Activated CD8-positive, alpha-beta T cell treated with anti-CD3 and anti-CD28 coated beads for 36 hours (primary cell): ENCODE measurements at places on chromosomes 16 and 17.

DNA sequence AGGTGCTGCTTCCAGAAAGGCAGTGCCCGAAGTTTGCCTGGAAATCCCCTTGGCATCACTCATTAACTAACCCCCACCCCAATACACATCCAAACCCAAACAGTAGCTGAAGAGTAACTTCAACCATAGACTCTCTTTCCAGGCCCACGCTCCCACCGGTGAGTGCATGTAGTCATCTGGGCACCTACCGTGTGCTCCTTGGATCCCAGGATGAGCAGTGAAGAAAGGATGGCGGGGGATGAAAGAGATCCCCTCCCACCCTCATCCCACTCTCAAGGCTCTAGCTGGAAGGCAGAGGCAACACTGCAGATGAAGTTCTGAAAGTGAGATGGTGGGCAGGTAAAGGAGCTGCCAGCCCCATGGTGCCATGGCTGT lies 305.0 kb downstream of the SOX9 start:
- no peak for DNase-seq

DNA sequence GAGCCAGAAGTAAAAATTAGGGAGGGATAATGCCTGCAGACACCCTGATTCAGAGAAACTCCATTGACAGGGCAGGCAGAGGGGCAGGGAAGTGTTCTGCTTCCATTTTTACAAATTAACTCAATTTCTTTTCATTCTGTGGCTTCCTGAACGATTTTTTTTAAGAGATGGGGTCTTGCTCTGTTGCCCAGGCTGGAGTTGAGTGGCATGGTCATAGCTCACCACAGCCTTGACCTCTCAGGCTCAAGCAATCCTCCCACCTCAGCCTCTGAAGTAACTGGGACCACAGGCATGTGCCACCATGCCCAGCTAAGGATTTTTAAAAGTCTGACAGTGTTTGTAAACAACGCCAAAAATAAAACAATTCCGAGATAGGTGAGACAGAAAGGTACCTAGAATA lies 99.8 kb downstream of the SMG6 start:
- no peak for DNase-seq

- DNase-seq = no peak
Observed at GRCh38 chr17:17472333-17472920, 4.4 kb upstream of the MED9 start.

- DNase-seq = no peak
Observed at GRCh38 chr17:79788455-79788854, 8.4 kb downstream of the CBX8 start.

DNA sequence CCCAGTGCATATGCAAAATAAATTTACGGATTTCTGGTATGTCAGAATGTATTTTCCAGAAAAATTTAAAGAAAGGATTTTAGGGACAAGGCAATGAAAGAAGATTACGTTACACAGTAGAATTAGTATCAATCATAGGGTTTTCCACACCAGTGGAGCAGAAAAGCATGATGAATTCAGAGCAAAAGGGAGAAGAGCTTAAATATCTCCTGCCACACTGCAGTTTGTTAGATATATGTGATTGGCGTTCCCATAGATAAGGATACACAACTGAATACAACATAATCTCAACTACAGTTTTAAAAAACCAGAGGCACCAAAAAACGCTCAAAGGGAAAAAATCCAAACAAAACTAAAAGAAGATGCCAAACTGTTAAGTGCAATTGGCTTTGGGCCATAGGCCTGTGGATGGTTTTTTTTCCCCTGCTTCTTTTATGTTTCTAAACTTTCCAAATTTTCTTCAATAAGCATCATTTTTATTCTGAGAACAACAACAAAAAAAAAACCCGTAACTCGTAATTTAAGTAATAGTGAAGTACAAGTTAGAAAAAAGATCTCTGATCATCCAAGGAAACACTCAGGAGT lies 22.3 kb downstream of the MARF1 start:
- DNase-seq = no peak

DNA sequence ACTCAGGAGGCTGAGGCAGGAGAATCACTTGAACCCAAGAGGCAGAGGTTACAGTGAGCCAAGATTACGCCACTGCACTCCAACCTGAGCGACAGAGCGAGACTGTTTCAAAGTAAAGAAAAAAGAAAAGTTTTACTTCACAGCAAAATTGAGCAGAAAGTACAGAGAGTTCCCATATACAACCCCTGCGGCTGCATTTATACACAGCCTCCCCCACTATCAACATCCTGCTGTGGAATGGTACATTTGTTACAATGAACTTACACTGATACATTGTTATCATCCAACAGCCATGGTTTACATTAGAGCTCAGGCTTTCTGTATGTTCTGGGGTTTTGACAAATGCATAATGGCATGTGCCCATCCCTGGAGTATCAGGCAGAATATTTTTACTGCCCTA lies 2.6 kb upstream of the MTHFSD start:
- DNase-seq = no peak

- DNase-seq = no peak
Observed at GRCh38 chr17:1005361-1005946, 8.5 kb downstream of the TIMM22 start.

GRCh38 chr17:7587420-7588151 lies 2.3 kb downstream of the SOX15 start:
- DNase-seq = no peak

DNA sequence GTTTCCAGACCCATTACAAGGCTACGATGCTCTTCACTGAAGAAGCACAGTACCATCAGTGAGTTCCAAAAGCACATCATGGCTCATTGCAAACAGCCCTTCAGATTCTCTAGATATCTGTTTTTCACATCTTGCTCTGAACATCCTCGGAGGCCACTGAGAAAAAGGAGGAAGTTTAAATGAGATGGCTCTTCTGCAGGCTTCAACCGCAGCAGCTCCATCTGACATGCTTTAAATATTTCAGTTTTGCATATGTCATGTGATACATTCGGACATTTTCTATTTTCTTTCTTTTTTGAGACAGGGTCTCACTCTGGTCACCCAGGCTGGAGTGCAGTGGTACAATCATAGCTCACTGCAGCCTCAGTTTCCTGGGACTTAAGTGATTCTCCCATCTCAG lies 396.8 kb downstream of the NPIPA8 start:
- DNase-seq = no peak

DNA sequence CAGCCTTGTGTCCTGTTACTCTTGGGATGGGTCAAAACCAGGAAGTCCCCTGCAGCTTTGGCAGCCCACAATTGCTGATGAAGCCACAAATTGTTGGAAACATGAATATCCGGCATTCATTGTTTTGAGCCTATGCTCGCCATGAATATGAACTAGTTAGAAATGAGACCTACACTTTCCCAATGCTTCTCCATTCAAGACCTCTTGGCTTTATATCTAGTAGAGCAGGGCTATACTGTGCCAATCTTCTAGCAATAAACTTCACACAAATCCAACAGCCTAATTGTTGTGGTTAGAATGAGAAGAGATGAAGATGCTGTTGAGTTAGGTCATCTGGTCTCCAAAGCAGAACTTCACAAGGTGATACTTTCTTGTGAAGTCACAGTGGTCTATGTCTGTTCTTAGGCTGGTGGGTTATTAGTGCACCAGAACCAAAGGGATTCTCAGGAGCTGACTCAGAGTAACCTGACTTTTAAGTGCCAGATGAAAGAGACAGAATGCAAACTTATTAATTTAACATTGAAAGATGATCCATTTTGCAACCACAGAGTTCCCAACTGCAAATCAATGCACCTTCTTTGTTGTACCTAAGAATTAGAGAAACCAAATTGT lies 13.7 kb upstream of the KRT23 start:
- no peak for DNase-seq

- DNase-seq = no peak
Observed at GRCh38 chr16:704552-705380, 835 bp downstream of the FBXL16 start.

DNA sequence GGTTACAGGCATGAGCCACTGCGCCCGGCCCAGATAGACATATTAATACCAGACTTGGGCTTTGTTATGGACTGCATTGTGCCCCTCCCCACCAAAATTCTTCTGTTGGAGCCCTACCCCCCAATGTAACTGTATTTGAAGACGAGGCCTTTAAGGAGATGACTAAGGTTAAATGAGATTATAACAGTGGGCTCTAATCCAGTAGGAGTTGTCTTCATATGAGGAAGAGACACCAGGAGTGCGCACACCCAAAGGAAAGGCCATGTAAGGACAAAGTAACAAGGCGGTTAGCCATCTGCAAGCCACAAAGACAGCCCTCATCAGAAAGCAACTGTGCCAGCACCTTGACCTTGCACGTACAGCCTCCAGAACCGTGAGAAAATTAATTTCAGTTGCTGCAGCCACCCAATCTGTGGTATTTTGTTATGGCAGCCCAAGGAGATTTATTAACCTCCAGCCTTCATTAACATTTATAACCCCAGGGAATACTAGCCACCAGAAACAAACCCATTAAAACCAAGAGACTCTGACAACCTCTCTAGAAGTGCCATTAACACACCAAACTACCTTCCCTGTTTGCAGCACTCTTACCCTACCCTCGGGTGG lies 107.6 kb downstream of the TTC19 start:
- no peak for DNase-seq

GRCh38 chr16:72877374-72878028 lies 170.4 kb downstream of the ZFHX3 start:
- no peak for DNase-seq

DNA sequence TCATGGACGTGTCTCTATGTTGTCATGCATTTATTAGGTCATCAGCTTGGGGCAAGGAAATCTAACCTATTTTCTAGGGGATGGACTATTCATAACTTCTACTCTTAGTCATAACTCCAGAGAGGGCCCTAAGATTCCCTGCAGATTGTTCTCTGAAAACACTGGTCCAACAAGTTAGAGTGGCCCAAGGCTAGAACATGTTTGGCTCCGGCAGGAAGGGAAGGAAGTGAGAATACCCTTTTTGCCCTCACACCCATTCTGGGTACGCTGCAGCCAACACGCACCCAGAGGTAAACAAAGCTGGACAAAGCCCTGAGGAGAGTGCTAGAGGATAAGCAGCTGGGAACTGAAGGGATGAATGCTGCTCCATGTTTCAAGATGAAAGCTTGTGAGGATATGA lies 9.9 kb downstream of the C16orf86 start:
- no peak for DNase-seq

DNA sequence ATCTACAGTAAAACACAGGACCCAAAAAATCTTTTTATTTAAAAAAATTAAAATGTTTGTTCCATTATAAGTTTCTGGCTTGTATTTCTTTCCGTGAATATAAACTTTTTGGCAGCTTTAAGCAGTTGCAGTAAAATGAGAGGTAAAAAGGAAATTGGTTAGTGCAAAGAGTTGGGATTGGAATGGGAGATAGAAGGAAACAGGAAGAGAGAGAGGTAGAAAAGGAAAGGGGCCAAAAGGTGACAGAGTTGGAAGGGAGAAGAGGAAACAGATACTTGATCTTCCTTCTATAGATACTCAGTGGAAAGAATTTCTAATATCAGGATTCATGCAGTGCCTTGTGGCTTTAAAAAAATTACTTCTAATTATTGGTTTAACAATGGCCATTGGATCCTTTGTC lies 63.5 kb downstream of the NQO1 start:
- DNase-seq = no peak

DNA sequence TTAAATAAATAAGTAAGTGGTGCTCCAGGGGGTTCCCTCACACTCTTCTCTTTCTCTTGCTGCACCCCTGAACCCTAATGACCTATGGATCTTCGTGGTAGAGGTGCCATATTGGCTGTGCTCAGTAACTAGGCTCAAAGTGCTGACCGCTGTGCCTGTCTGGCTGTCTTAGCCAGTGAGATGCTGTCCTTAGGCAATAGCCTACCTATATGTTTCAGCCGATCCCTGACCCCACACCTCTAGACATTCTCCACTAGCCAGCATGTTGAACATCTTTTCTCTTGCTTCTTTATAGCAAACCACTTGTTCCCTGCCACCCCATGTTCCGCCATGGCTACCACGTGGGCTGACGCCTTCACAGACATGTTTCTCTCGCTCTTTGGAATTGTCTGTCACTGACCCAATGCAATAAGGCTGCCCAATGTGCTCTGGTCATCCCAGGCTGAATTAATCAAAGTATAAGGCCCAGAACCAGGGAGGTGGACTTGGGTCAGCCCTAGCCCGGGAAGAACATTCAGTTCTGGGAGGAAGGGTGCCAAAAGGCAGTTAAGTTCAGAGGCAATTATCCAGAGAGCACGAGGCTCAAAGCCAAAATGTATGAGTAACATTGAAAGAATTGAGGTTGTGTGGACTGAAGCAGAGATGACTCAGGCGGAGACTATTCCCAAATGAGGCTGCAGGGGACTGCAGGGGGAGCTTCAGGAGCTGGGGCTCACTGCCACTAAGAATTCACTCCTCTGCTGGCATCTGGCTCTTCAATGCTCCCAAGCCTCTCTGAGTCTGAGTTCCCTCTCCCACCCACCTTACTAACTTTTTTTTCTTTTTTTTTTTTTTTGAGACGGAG lies 28.7 kb upstream of the TNRC6A start:
- no peak for DNase-seq

DNA sequence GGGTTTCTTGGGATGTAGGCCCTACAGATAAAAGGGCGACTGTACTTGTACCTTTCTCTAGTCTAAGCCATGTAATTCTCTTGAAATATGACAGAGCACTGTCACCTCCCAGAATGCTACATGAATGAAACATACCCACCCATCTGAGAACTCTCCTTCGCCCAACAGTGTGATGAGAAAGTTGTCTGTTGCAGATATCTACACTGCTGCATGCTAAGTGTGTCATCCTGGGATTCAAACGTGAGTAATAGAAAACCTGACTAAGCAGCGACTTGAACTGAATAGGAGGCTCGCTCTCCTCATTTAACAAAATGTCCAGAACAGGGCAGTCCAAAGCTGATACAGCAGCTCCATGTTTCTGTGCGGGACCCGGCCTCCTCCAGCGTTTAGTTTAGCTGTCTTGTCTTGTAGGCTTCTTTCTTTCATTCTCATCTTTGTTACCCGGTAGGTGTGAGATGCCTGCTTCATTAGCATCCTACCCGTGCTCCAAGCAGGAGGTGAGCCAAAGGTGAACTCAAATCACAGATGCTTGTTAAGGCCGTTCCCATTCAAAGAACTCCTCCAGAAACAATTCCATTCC lies 211.9 kb downstream of the PRKCA start:
- peak; percentile 41 for DNase-seq

DNA sequence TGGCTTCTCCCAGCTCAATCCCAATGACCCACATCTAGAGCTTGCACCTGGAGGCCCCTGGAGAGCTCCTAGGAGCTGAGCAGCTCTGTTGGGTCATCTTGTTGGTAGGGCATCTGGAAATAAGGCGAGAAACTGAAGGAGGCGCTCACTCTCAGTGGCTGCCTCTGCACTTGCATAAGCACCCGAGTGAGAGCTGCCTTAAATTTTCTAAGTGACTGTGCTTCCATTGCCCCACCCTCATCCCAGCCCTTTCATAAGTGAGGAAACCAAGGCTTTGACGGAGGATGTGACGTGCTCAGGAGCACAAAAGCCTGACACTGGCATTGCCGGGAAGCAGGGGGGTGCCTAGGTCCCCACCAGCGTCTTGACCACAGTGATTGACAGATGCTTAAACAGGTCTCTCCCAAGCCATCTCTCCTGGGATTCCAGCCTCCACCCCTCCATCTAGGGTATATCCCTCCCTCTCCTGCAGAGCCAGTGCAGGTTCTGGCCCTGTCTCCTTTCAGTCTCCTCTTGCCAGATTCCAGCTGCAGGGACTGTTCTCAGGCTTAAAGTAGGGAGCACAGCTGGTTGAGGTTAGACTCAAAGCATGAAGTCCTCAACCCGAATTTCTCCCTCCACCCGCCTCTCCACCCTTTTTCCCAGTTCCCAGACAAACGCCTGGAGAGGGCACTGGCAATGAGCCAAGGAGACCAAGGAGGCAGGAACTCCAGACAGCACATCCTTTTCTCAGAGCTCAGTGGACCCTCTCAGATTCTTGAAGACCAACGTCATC lies 113.7 kb downstream of the IRX5 start:
- DNase-seq = no peak

- peak; percentile 26 for DNase-seq
Observed at GRCh38 chr16:66551788-66552285, 539 bp upstream of the CKLF start.

- DNase-seq = no peak
Observed at GRCh38 chr17:50015146-50015545, 20.1 kb upstream of the DLX3 start.
